T-helper 17 cell (primary cell): ENCODE measurements at places on chromosomes 16 and 17.

DNA sequence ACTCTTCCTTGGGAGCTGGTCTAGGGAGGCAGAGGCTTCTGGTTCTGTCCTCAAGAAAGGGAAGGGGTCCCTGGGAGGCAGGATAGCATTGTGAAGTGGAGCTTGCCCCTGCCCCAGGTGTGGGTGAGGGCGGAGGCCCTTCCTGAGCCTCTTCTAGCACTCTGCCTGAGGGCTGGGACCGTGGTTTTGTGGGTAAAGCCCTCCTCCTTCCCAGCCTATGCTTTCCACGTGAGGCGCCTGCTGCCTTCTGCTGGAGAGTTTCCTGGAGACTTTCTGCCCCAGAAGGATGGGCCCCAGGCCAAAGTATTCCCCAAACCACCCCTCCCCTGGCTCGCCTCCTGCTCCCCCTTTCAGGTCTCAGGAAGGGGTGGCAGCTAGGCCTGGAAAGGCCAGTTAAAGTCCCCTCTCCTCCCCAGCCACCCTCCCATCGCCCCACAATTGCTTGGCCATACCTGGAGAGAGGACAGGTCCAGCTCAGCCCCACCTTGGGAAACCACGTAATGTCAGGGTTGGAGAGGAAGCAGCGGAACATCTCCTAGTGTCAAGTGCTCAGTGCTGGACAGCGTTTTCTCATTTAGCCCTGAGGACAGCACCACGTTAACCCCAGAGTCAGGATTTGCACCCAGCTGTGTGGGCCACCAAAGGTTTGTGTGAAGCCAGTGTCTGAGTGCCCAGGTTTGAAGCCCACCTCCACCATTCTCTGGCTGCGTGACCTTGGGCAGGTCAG is 5.6 kb downstream of the SBK1 start:
- H3K4me1 ChIP-seq: peaks cover 56% of the 10 kb centered on the region
- peak overlapping the region; percentile 81 for H3K4me3 ChIP-seq
- no peaks in the 10 kb centered on the region for H3K27me3 ChIP-seq
- peaks cover 4% of the 10 kb centered on the region for H3K36me3 ChIP-seq
- peak overlapping the region; percentile 84 for H3K27ac ChIP-seq

- H3K36me3 ChIP-seq: no peaks in the 10 kb centered on the region
- peak overlapping the region; percentile 88 for H3K27ac ChIP-seq
- peak overlapping the region; percentile 28 for H3K4me3 ChIP-seq
- no peak for DNase-seq
- H3K4me1 ChIP-seq: peaks cover 14% of the 10 kb centered on the region
- H3K27me3 ChIP-seq: no peaks in the 10 kb centered on the region
Observed at GRCh38 chr17:82225368-82226029, 3.3 kb upstream of the SLC16A3 start.

DNA sequence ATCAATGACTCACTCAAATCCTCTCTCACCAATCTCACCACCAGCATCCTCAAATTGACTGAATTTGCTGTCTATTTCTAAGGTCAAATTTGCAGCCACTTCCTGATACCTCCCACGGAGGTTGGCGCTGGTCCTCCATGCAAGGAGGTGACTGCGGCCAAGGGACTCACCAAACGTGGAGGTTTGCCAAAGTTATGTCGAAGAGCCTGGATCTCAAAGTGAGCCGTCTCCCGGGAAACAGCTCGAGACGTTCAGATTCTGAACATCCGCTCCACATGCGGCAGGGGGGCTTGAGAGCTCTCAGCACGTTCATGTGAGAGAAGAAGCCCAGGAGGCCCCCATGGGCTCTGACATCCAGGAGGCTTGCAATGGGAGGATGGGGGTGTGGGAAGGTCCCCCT is 22.6 kb downstream of the LGALS3BP start:
- peaks cover 5% of the 10 kb centered on the region for H3K4me1 ChIP-seq
- H3K27ac ChIP-seq: no peak overlapping the region

GRCh38 chr17:48610282-48611211 is at the start of gene HOXB7:
Gene HOXB7, minus strand, starts transcription at chr17:48611017. Its CDS starts 99 bp downstream, at chr17:48610918.
- DNase-seq: no peak
- H3K36me3 ChIP-seq: peaks cover 7% of the 10 kb centered on the region
- H3K27ac ChIP-seq: peak within 1 kb of the TSS; percentile 65
- H3K27me3 ChIP-seq: peaks cover 87% of the 10 kb centered on the region
- peaks cover 34% of the 10 kb centered on the region for H3K4me1 ChIP-seq

GRCh38 chr17:55699181-55699860 is 23.3 kb downstream of the TMEM100 start:
- no peak overlapping the region for H3K27ac ChIP-seq
- H3K4me1 ChIP-seq: no peaks in the 10 kb centered on the region
- H3K36me3 ChIP-seq: peaks cover 2% of the 10 kb centered on the region

GRCh38 chr16:1687427-1688316 is 9.6 kb downstream of the JPT2 start:
- H3K4me1 ChIP-seq: peaks cover 4% of the 10 kb centered on the region
- no peak for DNase-seq
- no peak overlapping the region for H3K4me3 ChIP-seq
- H3K27ac ChIP-seq: no peak overlapping the region
- no peaks in the 10 kb centered on the region for H3K36me3 ChIP-seq

DNA sequence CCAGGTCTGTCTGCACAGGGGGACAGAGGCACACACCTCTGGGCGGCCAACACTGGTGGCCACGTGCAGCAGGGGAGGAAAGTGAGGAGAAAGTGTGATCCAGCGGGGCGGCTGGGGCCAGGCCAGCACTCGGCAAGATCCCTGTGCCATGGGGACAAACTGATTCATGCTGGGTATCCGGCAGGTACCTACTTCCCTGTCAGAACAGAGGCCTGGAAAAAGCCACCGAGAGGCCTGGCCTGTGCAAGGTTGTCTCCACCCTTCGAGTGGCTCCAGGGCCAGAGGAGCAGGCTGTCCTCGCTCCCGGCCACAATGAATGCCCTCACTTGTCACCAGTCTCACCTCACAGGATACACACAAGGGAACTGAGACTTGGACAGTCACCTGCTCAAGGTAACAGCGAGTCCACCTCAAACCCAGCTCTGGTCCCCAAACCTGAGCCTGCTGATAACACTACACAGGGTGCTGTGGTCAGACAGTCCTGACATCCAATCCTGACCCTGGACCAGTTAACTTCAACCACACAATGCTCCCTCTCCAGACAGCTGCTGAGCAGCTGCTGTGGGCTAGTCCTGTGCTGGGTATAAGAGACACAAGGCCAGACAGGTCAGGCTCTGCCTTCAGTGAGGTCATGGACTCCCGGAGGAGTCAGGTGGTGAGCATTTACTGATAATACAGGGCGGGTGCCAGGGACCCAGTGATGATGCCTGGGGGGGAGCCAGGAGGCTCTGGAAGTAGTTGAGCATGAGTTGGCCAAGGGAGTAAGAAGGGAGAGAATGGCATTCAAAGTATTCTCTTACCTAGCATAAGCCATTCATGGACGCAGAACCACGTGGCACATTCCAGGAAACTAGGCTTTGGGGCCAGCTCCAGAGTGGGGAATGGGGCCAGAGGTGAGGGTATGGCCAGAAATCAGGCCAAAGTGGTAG is 53.0 kb downstream of the VAC14 start:
- peaks cover 6% of the 10 kb centered on the region for H3K36me3 ChIP-seq
- H3K4me3 ChIP-seq: no peak overlapping the region
- no peak for DNase-seq
- H3K4me1 ChIP-seq: peaks cover 20% of the 10 kb centered on the region

DNA sequence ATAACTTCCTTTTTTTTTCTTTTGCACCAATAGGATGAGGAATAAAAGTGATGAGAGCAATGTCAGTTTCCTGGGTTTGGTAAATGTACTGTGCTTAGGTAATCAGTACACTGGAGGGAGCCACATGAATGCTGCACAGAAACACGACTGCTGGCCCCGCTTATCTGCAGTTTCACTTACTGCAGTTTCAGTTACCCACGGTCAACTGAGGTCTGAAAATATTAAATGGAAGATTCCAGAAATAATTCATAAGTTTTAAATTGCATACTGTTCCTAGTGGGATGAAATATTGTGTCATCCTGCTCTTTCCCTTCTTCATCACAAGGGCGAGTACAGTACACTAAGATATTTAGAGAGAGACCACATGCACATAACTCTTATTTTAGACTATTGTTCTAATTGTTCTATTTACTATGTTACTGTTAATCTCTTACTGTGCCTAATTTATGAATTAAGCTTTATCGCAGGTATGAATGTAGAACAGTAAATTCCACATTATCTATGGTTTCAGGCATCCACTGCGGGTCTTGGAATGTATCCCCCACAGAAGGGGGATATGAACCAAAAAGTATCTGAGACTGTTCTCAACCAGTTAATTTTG is 6.4 kb upstream of the LGALS3BP start:
- H3K36me3 ChIP-seq: no peaks in the 10 kb centered on the region
- no peak for DNase-seq
- H3K27me3 ChIP-seq: no peaks in the 10 kb centered on the region
- H3K27ac ChIP-seq: no peak overlapping the region
- H3K4me1 ChIP-seq: peaks cover 14% of the 10 kb centered on the region

- H3K4me1 ChIP-seq: no peaks in the 10 kb centered on the region
- DNase-seq: no peak
- H3K4me3 ChIP-seq: no peak overlapping the region
- no peaks in the 10 kb centered on the region for H3K36me3 ChIP-seq
- no peaks in the 10 kb centered on the region for H3K27me3 ChIP-seq
- H3K27ac ChIP-seq: no peak overlapping the region
Observed at GRCh38 chr17:62678214-62678919, 50.9 kb downstream of the MRC2 start.

GRCh38 chr17:27471321-27472269 is 15.3 kb downstream of the KSR1 start:
- peak overlapping the region; percentile 90 for H3K27ac ChIP-seq
- H3K36me3 ChIP-seq: no peaks in the 10 kb centered on the region
- DNase-seq: peak; percentile 25
- H3K4me3 ChIP-seq: peak overlapping the region; percentile 56

GRCh38 chr17:36072431-36073121 is 8.5 kb downstream of the CCL18 start:
- H3K4me1 ChIP-seq: peaks cover 3% of the 10 kb centered on the region
- H3K4me3 ChIP-seq: no peak overlapping the region
- no peak overlapping the region for H3K27ac ChIP-seq
- peaks cover 25% of the 10 kb centered on the region for H3K27me3 ChIP-seq
- H3K36me3 ChIP-seq: no peaks in the 10 kb centered on the region

DNA sequence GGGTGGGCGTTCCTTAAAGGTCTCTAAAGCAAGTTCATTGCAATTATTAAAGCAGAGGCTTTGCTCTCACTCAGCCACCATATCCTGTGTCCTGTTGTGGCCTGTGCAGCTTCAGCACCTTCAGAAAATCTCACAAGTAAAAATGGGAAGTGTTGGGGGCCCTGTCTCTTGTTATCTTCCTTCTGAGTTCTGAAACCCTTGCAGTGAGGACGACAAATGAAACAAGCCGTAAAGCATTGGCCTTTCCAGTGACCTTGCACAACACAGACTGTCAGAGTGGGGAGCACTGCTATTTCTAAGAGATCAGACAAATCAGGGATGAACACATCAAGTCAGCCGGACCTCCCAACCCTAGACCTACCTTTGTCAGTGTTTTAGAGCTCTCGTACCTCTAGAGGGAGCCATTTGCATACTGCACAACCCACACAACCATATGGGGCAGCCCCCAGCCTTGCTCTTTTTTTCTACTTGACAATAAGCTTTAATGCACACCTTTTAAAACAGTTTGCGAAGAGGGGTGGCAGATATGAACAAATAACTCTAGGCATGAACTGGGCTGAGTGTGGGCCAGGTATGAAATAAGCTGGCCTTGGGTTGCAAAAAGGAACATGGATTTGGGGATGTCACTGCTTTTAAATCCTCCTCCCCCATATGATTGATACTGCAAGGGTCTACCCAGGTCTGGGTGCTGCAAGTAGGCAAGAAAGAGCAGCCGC is 89.8 kb downstream of the KATNIP start:
- peaks cover 10% of the 10 kb centered on the region for H3K36me3 ChIP-seq
- no peak for DNase-seq
- H3K4me3 ChIP-seq: no peak overlapping the region
- no peaks in the 10 kb centered on the region for H3K27me3 ChIP-seq

- DNase-seq: no peak
- no peak overlapping the region for H3K4me3 ChIP-seq
- no peaks in the 10 kb centered on the region for H3K27me3 ChIP-seq
- H3K4me1 ChIP-seq: no peaks in the 10 kb centered on the region
Observed at GRCh38 chr16:21175397-21175796, 16.9 kb downstream of the LDAF1 start.
